Adrenal gland (tissue), 19 donors: ENCODE measurements at places on chromosomes 11 and 22. TPM values are rescaled to one million over a fixed set of nuclear protein-coding genes. Genes with fewer than 3 reads are reported as not detected.

Gene PRR33
- total RNA-seq, result 0.07 TPM

DNA sequence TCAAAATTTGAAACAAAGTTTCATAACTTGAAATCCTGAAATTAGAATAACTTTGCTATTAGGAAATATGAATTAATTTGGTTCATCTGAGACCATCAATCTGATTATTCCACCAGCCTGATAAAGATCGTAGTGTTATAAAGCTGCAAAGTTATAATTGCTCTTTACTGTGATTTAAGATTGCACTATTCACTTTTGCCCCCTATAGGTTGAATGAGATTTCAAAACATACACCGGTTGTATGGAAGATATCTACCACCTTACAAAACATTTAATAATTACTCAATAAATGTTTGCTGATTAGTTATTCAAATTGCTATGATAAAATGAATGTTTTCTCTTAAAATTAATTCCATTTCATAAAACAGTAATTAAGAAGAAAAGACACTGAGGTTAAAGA is 26.1 kb downstream of the APIP start:
- H3K4me3 ChIP-seq, result no peak overlapping the region
- DNase-seq, result no peak
- no peaks in the 10 kb centered on the region for H3K4me1 ChIP-seq
- H3K27ac ChIP-seq, result no peak overlapping the region
- H3K36me3 ChIP-seq, result peaks cover 7% of the 10 kb centered on the region

GRCh38 chr11:88531831-88532230 is 194.3 kb upstream of the CTSC start:
- peaks cover 8% of the 10 kb centered on the region for H3K27me3 ChIP-seq
- H3K4me3 ChIP-seq, result no peak overlapping the region
- H3K36me3 ChIP-seq, result no peaks in the 10 kb centered on the region
- DNase-seq, result no peak
- no peaks in the 10 kb centered on the region for H3K4me1 ChIP-seq
- H3K27ac ChIP-seq, result no peak overlapping the region

GRCh38 chr11:113234888-113235287 is 79.5 kb upstream of the TTC12 start:
- DNase-seq, result no peak
- no peak overlapping the region for H3K4me3 ChIP-seq
- no peaks in the 10 kb centered on the region for H3K27me3 ChIP-seq
- no peaks in the 10 kb centered on the region for H3K4me1 ChIP-seq
- no peak overlapping the region for H3K27ac ChIP-seq
- H3K36me3 ChIP-seq, result peaks cover 2% of the 10 kb centered on the region

DNA sequence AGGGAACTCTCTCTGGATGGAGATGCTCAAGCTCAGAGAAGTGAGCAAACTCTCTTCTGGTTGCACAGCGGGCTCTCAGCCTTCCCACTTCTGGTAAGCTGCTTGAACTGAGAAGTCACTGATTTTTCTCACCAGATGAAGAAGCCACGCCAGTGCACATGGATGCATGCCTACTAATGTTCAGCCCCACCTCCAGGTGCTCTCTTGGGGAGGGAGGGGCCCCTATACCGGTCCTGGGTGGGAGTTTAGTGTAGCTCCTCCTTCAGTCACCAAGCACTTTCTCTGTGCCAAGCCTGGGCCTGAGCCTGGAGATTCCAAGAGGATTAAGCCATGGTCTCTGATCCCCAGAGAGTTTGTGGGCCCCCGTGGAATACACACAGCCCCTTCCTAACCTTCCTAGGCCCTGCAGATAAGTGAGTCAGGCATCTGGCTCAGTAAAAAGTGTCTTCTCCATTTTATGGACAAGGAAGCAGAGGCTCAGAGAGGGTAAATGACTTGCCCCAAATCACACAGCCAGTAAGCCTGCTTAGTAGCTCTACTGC is 142.2 kb downstream of the ST3GAL4 start:
- peaks cover 4% of the 10 kb centered on the region for H3K27me3 ChIP-seq
- DNase-seq, result no peak
- H3K36me3 ChIP-seq, result no peaks in the 10 kb centered on the region
- no peak overlapping the region for H3K27ac ChIP-seq

DNA sequence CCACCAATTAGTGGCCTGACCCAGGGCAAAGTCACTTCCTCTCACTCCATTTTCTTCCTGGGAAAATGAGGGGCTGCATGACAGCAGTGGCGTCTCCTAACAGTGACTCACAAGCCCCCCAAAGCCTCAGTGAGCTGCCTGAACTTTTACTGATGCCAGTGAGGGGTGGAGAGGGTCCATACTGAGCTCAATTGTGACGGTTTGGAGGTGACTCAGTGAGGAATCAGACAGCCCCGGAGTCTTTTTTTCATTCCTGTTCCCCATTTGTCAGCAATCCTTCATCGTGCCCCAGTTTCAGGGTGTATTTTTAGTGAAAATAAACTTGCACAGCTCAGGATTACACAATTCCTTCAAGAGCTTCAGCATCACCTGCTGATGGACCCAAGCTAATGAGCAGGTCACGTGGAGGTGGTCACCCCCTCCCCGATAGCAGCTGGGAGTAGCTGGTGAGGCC is 30.1 kb upstream of the RASD2 start:
- no peaks in the 10 kb centered on the region for H3K27me3 ChIP-seq
- H3K36me3 ChIP-seq, result no peaks in the 10 kb centered on the region
- no peak for DNase-seq
- no peaks in the 10 kb centered on the region for H3K4me1 ChIP-seq
- no peak overlapping the region for H3K27ac ChIP-seq

- DNase-seq, result no peak
- H3K27ac ChIP-seq, result no peak overlapping the region
- no peaks in the 10 kb centered on the region for H3K27me3 ChIP-seq
- H3K36me3 ChIP-seq, result no peaks in the 10 kb centered on the region
- no peak overlapping the region for H3K4me3 ChIP-seq
Measured at GRCh38 chr11:9146477-9146876, 55.1 kb upstream of the SCUBE2 start.

DNA sequence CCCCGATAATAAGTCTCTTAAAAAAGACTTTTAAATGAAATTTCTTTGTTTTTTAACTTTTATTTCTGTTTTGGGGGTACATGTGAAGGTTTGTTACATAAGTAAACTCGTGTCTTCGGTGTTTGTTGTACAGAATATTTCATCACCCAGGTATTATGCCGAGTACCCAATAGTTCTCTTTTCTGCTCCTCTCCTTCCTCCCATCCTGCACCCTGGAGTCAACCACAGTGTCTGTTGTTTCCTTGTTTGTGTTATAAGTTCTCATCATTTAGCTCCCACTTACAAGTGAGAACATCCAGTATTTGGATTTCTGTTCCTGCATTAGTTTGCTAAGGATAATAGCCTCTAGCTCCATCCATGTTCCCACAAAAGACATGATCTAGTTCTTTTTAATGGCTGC is 1.6 kb upstream of the GSTP1 start:
- H3K36me3 ChIP-seq, result no peaks in the 10 kb centered on the region
- DNase-seq, result no peak
- no peak overlapping the region for H3K4me3 ChIP-seq
- H3K27ac ChIP-seq, result no peak overlapping the region
- peaks cover 6% of the 10 kb centered on the region for H3K27me3 ChIP-seq

DNA sequence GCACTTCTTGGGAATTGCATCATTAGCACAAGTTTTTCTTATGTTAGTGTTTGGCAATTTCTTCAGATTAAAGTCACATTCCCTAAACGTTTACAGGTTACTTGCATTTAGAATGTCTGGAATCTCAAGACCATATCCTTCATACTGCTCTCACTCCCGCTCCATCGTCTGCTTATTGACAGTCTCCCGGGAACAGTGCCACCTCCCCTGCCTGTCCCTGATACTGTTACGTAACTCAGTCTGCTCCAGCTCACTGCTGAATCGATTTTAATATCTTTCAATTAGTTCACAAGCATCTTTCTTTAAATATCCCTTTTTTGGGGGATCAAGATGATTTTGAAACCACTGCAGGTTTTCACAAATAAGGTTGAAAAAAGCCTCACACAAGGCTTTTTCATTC is 48.2 kb downstream of the GLYATL2 start:
- no peaks in the 10 kb centered on the region for H3K36me3 ChIP-seq
- H3K4me1 ChIP-seq, result no peaks in the 10 kb centered on the region
- no peak overlapping the region for H3K4me3 ChIP-seq
- peaks cover 5% of the 10 kb centered on the region for H3K27me3 ChIP-seq
- H3K27ac ChIP-seq, result no peak overlapping the region

DNA sequence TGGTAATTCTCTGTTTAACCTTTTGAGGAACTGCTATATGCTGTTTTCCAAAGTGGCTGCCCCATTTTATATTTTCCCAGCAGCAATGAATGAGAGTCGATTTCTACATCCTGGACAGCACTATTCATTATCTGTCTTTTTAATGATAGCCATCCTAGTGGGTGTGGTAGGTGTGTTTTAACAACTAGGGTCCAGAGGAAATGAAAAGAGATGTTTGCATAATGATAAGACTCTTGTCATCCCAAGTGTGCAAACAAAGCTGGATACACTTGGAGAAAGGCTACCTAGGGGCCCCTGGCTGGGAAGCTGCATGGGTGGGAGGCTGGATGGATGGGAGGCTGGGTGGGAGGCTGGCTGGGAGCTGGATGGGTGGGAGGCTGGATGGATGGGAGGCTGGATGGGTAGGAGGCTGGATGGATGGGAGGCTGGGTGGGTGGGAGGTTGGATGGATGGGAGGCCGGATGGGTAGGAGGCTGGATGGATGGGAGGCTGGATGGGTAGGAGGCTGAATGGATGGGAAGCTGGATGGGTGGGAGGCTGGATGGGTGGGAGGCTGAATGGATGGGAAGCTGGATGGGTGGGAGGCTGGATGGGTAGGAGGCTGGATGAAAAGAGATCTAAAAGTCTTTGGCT is 158.0 kb downstream of the DSCAML1 start:
- H3K36me3 ChIP-seq, result no peaks in the 10 kb centered on the region
- no peak for DNase-seq
- no peak overlapping the region for H3K27ac ChIP-seq
- no peak overlapping the region for H3K4me3 ChIP-seq

DNA sequence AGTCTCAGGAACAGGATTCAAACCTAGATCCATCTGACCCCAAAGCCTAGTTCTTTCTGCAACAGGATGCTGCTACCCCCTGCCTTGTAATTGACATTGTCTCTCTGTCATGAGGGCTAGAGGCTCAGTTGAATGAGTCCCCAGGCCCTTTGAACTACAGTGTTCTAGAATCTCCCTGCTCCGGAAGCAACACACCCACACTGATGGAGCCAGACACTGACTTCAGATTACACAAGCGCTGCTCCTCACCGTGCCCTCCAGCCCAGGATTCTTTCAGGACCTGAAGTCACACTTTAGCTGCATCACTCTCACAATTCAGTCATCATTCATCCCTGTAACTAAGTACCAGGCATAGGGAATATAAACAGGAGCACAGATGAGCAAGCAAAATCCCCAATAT is 69.6 kb downstream of the RAB30 start:
- no peak overlapping the region for H3K4me3 ChIP-seq
- no peak overlapping the region for H3K27ac ChIP-seq
- no peaks in the 10 kb centered on the region for H3K36me3 ChIP-seq
- no peaks in the 10 kb centered on the region for H3K27me3 ChIP-seq
- DNase-seq, result no peak

DNA sequence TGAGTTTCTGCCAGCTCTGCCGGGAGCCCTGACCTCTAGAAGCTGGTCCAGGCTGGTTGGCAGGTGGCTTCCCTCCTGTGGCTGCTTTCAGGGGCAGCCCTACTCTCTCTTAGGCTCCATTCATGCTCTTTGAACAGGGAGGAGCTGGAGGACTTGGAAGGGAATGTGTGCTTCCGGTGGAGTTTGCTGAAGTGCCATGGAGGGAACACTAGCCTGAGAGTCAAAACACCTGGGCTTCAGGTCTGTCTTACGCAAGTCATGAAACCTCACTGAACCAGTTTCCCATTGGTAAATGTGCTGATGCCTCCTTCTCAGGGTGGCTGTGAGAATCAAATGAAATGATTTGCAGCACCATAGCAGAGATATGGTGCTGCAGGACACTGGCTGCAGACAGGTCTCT is 224.5 kb downstream of the KIRREL3 start:
- H3K4me3 ChIP-seq, result no peak overlapping the region
- H3K27ac ChIP-seq, result no peak overlapping the region
- DNase-seq, result no peak
- H3K4me1 ChIP-seq, result no peaks in the 10 kb centered on the region
- no peaks in the 10 kb centered on the region for H3K27me3 ChIP-seq

GRCh38 chr11:5007561-5007960 is 12.9 kb downstream of the OR51L1 start:
- H3K27ac ChIP-seq, result no peak overlapping the region
- no peak for DNase-seq
- H3K4me1 ChIP-seq, result no peaks in the 10 kb centered on the region
- no peaks in the 10 kb centered on the region for H3K27me3 ChIP-seq
- H3K4me3 ChIP-seq, result no peak overlapping the region

GRCh38 chr22:20400606-20401375 is 6.8 kb downstream of the ZNF74 start:
- H3K27ac ChIP-seq, result no peak overlapping the region
- no peaks in the 10 kb centered on the region for H3K27me3 ChIP-seq
- DNase-seq, result no peak
- H3K4me3 ChIP-seq, result no peak overlapping the region
- peaks cover 6% of the 10 kb centered on the region for H3K36me3 ChIP-seq

DNA sequence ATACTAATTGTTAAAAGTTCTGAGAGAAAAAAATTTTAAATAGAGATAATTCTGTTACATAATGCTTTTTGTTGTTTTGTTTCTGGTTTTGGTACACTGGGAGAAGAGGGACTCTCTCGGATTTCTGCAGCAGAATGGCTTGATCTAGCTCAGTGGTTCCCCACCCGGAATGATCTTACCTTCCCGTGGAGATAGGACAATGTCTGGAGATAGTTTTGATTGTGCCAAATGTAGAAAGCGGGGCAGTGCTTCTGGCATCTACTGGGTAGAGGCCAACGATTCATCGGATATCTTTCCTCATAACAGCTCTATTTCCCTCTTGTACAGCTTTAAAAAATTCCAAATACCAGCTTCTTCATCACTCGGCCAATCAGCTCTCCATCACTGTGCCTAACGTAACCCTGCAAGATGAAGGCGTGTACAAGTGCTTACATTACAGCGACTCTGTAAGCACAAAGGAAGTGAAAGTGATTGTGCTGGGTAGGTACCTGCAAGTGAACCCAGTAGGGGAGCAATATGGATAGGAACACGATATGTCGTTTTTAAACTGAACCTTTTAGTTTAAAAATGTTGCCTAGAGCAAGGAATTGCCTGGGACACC is 13.2 kb downstream of the CRTAM start:
- no peak overlapping the region for H3K27ac ChIP-seq
- no peaks in the 10 kb centered on the region for H3K36me3 ChIP-seq
- DNase-seq, result no peak
- no peaks in the 10 kb centered on the region for H3K4me1 ChIP-seq
- H3K4me3 ChIP-seq, result no peak overlapping the region
- H3K27me3 ChIP-seq, result no peaks in the 10 kb centered on the region

- peak overlapping the region; percentile 62 for H3K4me3 ChIP-seq
- DNase-seq, result peak; percentile 32
- H3K4me1 ChIP-seq, result peaks cover 8% of the 10 kb centered on the region
- H3K27me3 ChIP-seq, result no peaks in the 10 kb centered on the region
- no peaks in the 10 kb centered on the region for H3K36me3 ChIP-seq
- peak overlapping the region; percentile 50 for H3K27ac ChIP-seq
Measured at GRCh38 chr11:7019500-7020182, 505 bp downstream of the ZNF214 start.

- no peaks in the 10 kb centered on the region for H3K36me3 ChIP-seq
- no peak for DNase-seq
- H3K27me3 ChIP-seq, result no peaks in the 10 kb centered on the region
- peaks cover 7% of the 10 kb centered on the region for H3K4me1 ChIP-seq
- no peak overlapping the region for H3K4me3 ChIP-seq
Measured at GRCh38 chr11:45169310-45170072, 23.1 kb downstream of the PRDM11 start.

GRCh38 chr11:13135385-13136271 is 126.5 kb downstream of the RASSF10 start:
- H3K27me3 ChIP-seq, result peaks cover 8% of the 10 kb centered on the region
- H3K4me3 ChIP-seq, result no peak overlapping the region
- H3K4me1 ChIP-seq, result no peaks in the 10 kb centered on the region
- H3K27ac ChIP-seq, result no peak overlapping the region
- no peaks in the 10 kb centered on the region for H3K36me3 ChIP-seq
